ENCODE measurements at places on chromosomes 3 and 15.

- H3K27me3 ChIP-seq = no peaks in the 10 kb centered on the region
- no peak for DNase-seq
- no peaks in the 10 kb centered on the region for H3K36me3 ChIP-seq
- H3K27ac ChIP-seq = no peak overlapping the region
- H3K4me3 ChIP-seq = no peak overlapping the region
- H3K4me1 ChIP-seq = no peaks in the 10 kb centered on the region
Measured at GRCh38 chr15:50235794-50236193, 29.7 kb downstream of the HDC start.

GRCh38 chr15:41853831-41854230 is 15.2 kb downstream of the PLA2G4B start:
- no peak overlapping the region for H3K4me3 ChIP-seq
- H3K4me1 ChIP-seq = no peaks in the 10 kb centered on the region
- H3K27me3 ChIP-seq = no peaks in the 10 kb centered on the region
- no peaks in the 10 kb centered on the region for H3K36me3 ChIP-seq
- H3K27ac ChIP-seq = no peak overlapping the region

DNA sequence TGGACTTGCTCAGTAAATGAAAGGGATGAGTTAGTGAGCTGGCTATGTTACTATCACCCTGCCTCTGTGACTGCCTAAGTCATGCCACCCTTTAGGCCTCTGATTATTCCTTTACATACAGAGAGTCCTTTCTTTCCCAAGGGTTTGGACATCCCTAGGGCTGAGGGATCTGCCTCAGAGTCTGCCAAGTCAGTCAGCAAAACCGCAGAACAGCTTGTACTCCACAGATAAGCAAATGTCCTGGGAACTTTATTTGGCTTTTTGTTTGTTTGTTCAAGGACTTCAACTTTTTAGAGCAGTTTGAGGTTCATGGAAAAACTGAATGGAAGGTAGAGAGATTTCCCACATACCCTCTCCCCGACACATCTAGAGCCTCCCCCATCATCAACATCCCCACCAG is 82.6 kb upstream of the TRIM42 start:
- no peak overlapping the region for H3K27ac ChIP-seq
- no peaks in the 10 kb centered on the region for H3K4me1 ChIP-seq
- DNase-seq = no peak
- no peaks in the 10 kb centered on the region for H3K36me3 ChIP-seq

DNA sequence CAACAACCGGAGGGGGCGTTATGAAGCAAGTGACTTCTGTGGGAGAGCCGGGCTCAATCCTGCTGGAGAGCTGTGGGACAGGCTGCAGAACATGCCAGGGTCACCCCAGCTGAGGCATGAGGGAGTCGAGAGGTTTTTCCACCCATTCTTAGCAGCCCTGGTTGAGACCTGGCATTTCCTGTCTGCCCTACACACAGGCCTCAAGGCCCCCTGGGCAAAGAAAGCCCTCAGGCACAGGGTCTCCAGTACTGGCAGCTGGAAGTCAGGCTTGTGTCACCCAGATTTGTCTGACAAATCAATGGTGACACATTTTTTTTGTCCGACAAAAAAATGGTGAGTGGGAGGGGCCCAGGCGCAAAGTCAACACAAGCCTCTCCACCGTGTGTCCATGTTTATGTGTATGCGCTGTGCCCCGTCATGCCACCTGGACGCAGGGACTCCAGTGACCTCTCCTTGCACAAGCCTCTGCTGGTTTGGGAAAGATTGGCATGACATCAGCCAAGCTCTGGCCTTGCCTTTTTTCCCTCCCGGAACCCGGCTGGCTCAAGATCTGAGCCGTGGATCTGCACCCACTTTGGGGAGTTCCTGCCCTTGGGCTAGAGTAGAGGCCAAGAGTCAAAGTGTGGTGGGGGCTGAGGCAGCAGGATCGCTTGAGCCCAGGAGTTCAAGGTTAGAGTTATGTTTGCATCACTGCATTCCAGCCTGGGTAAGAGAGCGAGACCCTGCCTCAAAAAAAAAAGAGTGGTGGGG is 20.8 kb upstream of the ALAS1 start:
- no peak overlapping the region for H3K27ac ChIP-seq
- DNase-seq = no peak
- H3K4me1 ChIP-seq = peaks cover 4% of the 10 kb centered on the region
- no peaks in the 10 kb centered on the region for H3K36me3 ChIP-seq
- no peaks in the 10 kb centered on the region for H3K27me3 ChIP-seq

- H3K4me1 ChIP-seq = no peaks in the 10 kb centered on the region
- H3K27me3 ChIP-seq = no peaks in the 10 kb centered on the region
Measured at GRCh38 chr3:167493244-167493643, 19.4 kb upstream of the SERPINI2 start.

- no peaks in the 10 kb centered on the region for H3K27me3 ChIP-seq
- H3K27ac ChIP-seq = no peak overlapping the region
- no peaks in the 10 kb centered on the region for H3K4me1 ChIP-seq
- no peak overlapping the region for H3K4me3 ChIP-seq
- H3K36me3 ChIP-seq = no peaks in the 10 kb centered on the region
- DNase-seq = no peak
Measured at GRCh38 chr3:140203510-140203909, 268.5 kb downstream of the CLSTN2 start.

DNA sequence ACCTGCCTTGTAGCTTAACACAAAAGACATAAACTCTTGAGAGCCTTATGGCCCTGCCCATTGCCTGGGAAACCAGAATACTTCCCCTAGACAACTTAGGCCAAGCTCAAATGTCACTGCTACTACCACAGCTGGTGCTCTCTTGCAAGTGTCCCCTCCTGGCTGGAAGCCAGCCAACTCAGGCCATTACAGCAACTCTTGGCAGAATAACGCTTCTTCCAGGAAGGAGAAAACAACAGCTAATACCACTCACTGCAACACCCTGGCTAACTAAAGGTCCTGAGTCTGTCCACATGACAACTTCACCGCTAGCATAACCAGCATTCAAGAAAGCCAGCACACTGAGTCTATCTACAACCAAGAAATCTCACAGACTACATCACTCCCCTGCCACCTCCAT is 5.1 kb upstream of the B4GALT4 start:
- H3K4me1 ChIP-seq = peaks cover 12% of the 10 kb centered on the region
- no peaks in the 10 kb centered on the region for H3K36me3 ChIP-seq
- no peak overlapping the region for H3K4me3 ChIP-seq
- no peak for DNase-seq
- H3K27me3 ChIP-seq = no peaks in the 10 kb centered on the region
- H3K27ac ChIP-seq = no peak overlapping the region

DNA sequence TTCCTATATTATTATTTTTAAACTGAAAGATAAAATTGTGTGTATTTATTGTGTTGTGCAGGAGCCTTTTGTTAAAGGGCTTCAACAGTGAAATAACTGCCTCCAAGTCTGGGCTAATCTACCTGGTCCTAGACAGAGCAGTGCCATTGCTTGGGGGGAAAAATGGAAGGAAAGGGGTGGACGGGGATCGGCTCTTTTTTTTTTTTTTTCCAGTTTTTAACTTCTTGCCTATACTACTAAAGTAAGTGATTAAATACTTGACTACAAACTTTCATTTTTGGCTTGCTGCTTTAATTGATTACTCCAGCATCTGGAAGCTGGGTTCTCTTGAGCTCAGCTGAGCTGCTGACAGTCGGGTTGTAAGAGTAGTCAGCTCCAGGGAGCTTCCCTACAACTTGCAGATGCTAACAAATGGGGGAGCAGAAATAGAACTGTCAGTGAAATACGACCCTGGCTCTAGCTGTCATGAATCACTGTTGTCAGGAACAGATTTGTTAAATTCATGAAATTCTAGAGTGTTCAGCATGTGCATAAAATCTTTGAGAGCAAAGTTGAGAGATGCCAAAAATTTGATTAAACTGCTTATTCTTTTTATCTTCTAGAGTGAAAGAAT is 276.7 kb downstream of the ROBO1 start:
- H3K27ac ChIP-seq = no peak overlapping the region
- no peaks in the 10 kb centered on the region for H3K4me1 ChIP-seq
- DNase-seq = no peak
- H3K4me3 ChIP-seq = no peak overlapping the region

DNA sequence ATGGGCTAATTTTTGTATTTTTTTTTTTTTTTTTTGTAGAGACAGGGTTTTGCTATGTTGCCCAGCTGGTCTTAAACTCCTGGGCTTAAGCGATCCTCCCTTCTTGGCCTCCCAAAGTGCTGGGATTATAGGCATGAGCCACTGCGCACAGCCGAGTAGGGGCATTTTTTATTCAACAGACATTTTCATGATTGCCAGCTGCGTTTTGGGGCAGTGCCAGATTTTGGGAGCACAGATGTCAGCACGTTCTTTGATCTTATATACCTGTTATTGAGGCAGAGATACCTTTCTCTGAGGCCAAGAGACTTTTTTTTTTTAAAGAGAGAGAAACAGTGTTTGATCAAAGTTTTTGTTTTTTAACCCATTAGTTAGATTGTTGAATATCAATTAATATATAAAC is 16.8 kb downstream of the NEO1 start:
- H3K27me3 ChIP-seq = no peaks in the 10 kb centered on the region
- H3K36me3 ChIP-seq = no peaks in the 10 kb centered on the region
- H3K27ac ChIP-seq = no peak overlapping the region
- H3K4me1 ChIP-seq = no peaks in the 10 kb centered on the region
- no peak overlapping the region for H3K4me3 ChIP-seq

- H3K4me3 ChIP-seq = no peak overlapping the region
- peaks cover 31% of the 10 kb centered on the region for H3K36me3 ChIP-seq
- H3K27me3 ChIP-seq = no peaks in the 10 kb centered on the region
- H3K27ac ChIP-seq = no peak overlapping the region
- no peaks in the 10 kb centered on the region for H3K4me1 ChIP-seq
- no peak for DNase-seq
Measured at GRCh38 chr3:158679547-158680000, 7.1 kb upstream of the LXN start.

- DNase-seq = no peak
- H3K36me3 ChIP-seq = no peaks in the 10 kb centered on the region
- H3K4me1 ChIP-seq = no peaks in the 10 kb centered on the region
Measured at GRCh38 chr3:9081184-9081818, 118.0 kb upstream of the RAD18 start.

- H3K36me3 ChIP-seq = no peaks in the 10 kb centered on the region
- no peak overlapping the region for H3K4me3 ChIP-seq
- H3K27me3 ChIP-seq = no peaks in the 10 kb centered on the region
- H3K4me1 ChIP-seq = peaks cover 67% of the 10 kb centered on the region
Measured at GRCh38 chr3:188684276-188684675, 487.5 kb upstream of the TPRG1 start.

GRCh38 chr15:99115300-99116215 is 10.7 kb downstream of the SYNM start:
- H3K27ac ChIP-seq = no peak overlapping the region
- no peaks in the 10 kb centered on the region for H3K36me3 ChIP-seq
- H3K4me1 ChIP-seq = no peaks in the 10 kb centered on the region
